ENCODE measurements at places on chromosomes 5 and 9.

- DNase-seq, result no peak
These were observed 183.3 kb upstream of the DMAC1 start for GRCh38 chr9:7982907-7983306.

- DNase-seq, result no peak
These were observed 60.0 kb downstream of the RALGPS1 start for GRCh38 chr9:126974594-126974993.

DNA sequence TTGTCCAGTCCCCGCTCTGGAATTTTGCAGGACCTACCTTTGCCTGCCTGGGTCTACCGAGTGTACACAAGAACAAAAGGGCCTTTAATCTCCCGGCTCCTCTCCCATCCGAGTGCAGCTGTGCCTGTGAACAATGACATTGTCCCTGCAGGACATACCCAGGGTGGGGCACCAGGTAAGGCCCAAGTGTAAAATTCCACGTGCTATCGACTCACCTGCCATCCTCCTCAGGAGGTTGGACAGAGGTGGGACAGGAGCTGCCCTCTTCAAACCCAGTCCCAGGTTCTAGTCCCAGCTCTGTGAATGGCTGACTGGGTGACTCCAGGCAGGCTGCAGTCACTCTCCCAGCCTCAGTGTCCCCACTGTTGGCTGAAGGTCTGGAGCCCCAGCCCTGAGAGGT lies 159.6 kb upstream of the ALDH1B1 start:
- no peak for DNase-seq

GRCh38 chr9:115264313-115264712 lies 146.4 kb upstream of the TNC start:
- no peak for DNase-seq

DNA sequence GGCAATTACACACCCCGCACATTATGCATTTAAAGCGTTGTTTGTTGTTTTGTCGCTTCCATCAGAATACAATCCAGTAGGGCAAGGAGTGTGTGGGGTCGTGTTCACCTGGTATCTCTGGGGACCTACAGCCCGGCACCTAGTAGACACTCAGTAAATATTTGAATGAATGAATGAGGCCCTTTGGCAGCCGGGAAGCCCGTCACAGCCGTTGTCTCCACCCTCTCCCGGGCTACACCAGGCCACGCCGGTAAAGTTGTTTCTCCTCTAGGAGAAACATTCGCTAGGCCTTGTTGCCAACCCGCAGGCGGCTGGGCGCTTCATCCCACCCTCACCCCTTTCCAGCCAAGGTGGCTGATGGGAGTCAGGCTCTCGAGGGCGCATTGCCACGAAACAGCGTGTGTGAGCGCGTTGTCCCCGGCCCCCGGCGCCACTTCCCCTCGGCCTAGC lies 876 bp upstream of the JAK2 start:
- DNase-seq, result no peak

GRCh38 chr9:126499005-126499910 lies 114.5 kb upstream of the LMX1B start:
- DNase-seq, result no peak

DNA sequence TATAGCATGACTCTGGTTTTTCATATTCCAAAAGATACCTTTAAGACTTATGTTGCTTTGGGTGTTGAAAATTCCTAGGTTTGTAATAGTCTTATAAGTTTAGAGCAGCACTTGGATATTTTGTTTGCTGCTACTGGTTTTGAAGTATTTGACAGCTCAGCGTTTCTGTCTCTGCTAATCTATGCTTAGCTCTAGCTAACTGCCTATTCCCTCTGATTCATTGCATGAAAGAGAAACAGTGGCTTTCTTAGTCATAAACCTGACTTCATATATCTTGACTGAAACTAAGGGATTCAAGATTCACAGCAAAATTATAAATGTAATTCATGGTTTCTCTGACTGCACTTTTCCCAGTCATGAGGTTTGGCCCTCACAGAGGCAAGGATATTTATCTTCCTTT lies 35.6 kb upstream of the ANXA1 start:
- no peak for DNase-seq

DNA sequence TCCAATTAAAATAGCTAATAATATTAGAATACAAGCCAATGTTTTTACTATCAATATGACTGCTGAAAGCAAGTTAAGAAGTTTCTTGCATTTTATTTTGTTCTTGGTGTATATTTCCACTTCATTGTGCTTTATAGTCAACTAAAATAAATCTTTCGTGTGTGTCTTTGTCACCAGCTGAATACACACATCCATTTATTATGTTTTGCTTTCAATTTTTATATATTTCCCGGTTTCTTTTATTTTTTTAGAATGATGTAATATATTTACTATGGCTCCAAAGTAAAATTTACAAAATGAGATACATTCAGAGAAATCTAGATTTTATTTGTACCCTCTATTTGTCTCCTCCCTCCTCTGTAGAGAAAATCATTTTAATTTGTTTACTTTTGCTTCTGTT lies 495.9 kb upstream of the PAPPA start:
- no peak for DNase-seq

DNA sequence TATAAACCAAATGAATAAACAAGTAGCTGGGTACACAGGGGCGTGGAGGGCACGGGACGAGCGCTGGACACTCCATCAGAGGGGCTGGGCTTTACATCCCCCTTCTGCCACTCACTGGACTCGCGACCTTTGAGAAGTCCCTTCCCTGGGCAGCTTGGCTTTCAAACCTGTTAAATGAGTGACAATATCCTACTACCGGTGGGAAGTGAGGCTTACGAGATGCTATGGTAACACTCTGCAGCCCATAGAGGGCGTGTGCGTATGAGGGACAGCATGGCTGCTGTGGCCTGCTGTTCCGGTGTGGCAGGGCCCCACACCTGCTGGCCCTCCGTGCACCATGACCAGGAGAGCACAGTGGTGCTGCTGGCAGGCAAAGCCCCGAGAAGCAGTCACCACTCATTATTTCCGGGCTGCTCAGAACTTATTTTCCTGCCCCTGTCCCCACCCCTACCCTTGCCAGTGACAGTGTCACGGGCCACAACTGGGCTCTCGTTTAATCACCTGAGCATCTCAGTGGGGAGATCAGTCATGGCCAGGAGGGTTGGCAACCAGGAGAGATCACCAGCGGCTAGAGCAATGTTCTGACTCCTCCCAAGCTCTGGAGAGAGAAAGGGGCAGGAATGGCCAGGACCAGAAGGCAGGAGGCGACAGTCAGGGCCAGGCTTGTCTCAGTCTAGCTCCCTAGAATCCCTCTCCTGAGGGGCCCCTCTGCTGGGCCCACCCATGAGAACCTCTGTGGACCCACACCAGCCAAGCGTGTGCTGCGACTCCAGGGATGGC lies 10.5 kb downstream of the CLTB start:
- no peak for DNase-seq

DNA sequence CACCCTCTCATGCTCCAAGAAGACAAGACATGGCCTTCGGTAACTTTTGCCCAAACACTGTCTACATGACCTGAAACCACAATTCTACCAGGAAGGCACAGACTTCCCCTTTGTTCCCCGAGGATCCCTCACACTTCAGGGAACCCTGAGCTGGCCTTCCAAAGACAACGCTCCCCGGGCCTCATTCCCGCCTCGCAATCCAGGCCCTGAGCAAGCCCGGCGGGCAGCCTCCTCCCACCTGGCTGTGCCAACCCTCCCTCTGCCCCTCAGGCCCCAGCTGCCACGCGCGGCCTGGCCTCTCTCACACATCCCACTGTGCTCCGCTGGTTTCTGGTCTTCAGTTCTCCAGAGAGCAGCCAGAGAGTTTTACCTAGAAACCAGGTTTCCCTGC lies 7.3 kb downstream of the QSOX2 start:
- DNase-seq, result no peak

DNA sequence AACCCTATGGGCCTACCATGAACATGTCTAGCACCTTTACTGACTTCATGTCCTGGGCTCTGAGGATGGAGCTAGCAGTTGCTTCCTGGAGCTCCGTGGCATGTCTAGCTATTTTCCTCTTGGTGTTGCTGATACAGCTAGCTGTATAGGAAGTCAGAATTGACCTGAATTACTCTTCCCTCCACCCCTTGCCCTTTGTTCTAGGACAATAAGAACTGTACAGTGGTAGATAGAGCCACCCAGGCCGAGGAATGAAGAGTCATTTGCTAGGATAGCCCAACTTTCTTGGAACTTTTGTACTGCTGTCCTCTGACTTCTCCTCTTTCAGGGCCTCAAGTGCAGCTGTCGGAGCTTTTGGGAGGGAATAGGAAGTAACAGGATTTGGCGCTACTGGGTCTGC lies 109.9 kb upstream of the RUSC2 start:
- no peak for DNase-seq

GRCh38 chr5:59360130-59360555 lies 533.4 kb downstream of the PDE4D start:
- no peak for DNase-seq
